ENCODE measurements at places on chromosomes 6 and 20.

DNA sequence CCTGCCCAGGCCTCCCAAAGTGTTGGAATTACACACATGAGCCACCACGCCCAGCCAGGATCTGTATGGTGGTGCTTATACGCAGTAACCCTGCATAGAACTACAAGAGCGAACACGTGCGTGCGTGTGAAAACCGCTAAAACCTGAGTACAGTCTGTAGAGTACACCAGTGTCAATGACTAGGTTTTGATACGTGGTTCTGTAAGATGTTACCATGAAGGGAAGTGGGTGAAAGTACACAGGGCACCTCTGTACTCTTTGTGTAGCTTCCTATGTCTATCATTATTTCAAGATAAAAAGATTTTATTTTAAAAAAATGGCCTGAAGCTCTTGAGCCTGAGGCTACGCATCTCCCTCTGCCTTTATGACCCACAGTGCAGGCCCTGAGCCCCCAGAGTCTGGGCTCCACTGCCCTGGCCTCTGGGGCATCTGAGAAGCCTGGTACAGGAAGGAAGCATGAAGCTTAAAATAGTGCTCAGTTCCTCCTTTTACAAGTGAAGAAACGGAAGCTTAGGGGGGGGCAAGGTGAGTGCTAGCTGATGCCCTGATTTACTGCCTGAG lies 21.6 kb downstream of the LY86 start:
- DNase-seq: peak; percentile 13

- DNase-seq: no peak
Measured at GRCh38 chr6:156949376-156949775, 172.2 kb downstream of the ARID1B start.

DNA sequence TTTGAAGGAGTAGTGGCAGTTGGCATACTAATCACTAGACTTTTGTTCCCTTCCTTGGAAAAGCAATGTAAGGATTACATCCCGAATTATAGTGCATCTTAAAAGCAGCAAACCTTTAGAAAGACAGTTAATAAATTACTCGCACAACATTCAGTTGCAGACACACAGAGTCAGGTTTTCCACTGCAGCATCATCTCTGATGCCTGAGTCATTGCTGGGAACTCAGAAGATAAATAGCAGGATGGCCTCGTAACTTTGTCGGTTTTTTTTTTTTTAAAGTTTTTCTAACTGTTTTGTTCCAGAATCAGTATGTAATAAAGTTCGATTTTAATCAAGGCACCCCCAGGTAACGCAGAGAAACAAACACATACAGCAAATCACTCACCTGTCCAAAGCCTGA lies 34.3 kb downstream of the GJA10 start:
- no peak for DNase-seq

GRCh38 chr6:3312604-3313231 lies 54.0 kb downstream of the PSMG4 start:
- no peak for DNase-seq

- DNase-seq: no peak
Measured at GRCh38 chr6:161411265-161411944, 137.5 kb upstream of the AGPAT4 start.

- DNase-seq: no peak
Measured at GRCh38 chr6:97322226-97322625, 39.2 kb upstream of the MMS22L start.

GRCh38 chr6:37319156-37319555 lies 34.6 kb upstream of the RNF8 start:
- no peak for DNase-seq

GRCh38 chr6:122651604-122652003 lies 41.4 kb downstream of the PKIB start:
- DNase-seq: no peak

GRCh38 chr20:59598625-59599310 lies 5.6 kb upstream of the PHACTR3 start:
- peak; percentile 28 for DNase-seq

- peak; percentile 15 for DNase-seq
Measured at GRCh38 chr6:69866351-69866769, at the start of gene COL19A1. Gene COL19A1, plus strand, starts transcription at chr6:69866556. Its CDS starts 13,012 bp downstream, at chr6:69879568.

- no peak for DNase-seq
Measured at GRCh38 chr20:39993742-39994141, 695.3 kb downstream of the MAFB start.
